ENCODE measurements at places on chromosomes 2 and 18. TPM values are rescaled to one million over a fixed set of nuclear protein-coding genes. Genes with fewer than 3 reads are reported as not detected.

The KCNF1 gene
- total RNA-seq = 1.6 TPM

The ZDBF2 gene
- total RNA-seq = 14.7 TPM

DNA sequence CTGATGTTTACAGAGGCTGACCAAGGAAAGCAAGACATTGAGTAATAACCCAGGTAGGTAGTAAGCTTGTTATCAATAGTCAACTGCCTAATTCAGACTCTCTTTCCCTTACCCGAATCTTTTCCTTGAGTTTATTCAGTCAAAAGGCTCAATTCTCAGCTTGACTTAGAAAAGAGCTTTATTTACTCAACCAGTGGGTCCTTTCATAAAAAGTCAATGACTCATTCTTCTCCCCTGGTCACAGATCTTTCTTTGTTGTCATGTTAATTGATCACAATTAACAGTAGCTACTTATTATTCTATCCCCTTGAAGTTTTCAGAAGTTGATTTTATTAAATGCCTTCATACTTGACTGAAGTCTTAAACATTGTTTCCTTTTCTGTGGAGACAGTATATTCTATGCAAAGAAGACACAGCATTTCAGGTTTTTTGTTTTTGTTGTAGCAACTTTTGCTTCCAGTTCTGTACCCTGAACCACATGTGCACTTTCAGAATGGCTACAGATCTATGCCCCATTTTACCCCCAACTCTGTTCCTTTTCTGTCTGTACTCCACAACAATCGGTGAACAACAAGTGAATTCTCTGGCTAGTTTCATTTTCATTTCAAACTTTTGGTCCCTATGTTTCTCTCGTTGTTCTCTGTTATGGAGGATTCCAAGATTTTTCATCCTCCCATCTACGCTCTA is 428.3 kb downstream of the NCKAP5 start:
- no peak for DNase-seq

DNA sequence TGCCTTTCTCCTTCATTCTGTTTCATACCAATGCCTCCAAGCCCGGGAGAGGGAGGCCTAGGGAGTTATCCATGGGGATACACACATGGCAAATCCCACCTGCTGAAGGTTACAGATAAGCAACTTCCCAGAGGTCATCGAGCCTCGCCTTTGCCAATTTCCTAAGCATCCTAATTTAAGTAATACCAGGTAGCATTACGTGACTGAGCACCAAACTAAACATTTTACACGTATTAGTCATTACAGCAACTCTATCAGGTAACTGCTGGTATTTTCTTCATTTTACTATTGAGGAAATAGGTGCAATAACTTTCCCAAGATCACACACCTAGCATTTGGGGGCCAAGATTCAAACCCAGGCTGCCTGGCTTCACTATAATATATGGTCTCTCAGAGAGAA is 30.1 kb upstream of the BZW1 start:
- no peak for DNase-seq

DNA sequence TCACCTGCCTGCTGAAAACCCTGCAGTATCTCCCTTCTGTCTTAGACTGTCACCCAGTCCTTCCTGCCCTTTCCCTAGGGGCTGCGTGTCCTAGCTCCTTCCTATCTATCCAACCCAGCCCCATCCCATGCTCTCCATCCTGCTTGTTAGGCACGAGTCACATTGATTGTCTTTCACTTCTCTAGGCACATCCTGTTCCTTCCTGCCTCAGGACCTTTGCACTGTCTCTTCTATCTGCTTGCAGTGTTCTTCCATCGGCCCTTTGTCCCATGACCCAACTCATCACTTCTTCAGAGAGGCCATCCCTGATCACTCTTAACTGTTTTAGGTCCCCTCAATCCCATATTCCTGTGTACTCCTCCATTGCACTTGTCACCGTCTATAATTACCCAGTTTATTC is 50.4 kb downstream of the MERTK start:
- no peak for DNase-seq

GRCh38 chr2:200380833-200381542 is 74.5 kb downstream of the SPATS2L start:
- no peak for DNase-seq

GRCh38 chr18:64718808-64719207 is 569.9 kb upstream of the LINC00305 start:
- no peak for DNase-seq

DNA sequence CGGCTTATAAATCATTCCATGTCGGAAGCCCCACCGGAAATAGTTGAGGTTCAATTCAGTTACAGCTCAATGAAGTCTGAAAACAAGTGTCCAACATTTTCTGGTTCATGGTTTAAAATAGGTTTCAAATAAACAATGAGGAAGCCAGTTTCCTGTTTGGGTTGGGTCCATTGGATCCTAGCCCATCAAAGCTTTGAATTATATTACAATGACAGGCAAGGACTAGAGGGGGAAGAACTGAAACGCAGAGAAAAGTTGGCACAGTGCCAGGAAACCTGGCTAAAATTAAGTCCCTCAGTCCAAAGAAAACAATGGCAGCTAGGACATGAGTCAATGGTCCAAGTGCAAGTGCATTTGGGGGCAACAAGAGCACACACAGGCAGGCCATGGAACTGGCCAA is 32.0 kb downstream of the SLC14A1 start:
- no peak for DNase-seq
